ENCODE measurements at places on chromosomes 5 and 9.

DNA sequence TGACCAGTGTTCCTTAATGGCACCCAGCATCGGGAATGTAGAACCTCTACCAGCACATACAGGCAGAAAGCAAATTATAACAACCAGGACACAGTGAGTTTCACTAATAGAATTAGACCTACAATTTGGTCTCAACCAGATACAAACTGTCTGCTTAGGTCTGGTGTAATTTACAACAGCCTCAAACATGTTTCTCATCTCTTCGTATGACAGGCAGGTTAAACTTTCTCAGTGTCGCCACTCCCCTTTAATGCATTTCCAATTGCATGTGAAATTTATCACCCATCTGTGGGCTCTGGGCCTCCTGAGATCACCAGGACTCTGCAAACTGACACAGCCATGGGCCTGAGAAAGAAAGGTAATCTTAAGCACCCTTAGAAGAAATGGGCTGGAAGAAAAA, 218.7 kb downstream of the DCP2 start:
- no peak for DNase-seq

DNA sequence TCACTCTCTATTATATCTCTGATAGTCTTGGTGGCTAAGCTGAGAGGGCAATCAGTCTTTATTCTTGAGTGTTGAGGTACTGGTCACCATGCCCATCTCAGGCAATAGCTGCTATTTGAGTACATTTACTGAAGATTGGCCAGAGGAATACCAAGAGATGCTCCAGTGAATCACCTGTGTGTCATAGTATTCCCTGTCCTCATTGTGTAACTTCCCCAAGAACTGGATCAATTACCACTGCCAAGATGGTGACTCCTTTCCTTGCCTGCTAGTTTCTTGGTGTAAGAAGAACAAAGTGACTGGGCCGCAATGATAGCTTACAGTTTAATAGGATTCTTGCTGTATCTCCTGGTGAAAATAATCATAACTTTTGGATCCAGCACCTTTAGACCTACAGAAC, 418.7 kb upstream of the KIF2A start:
- DNase-seq = no peak

DNA sequence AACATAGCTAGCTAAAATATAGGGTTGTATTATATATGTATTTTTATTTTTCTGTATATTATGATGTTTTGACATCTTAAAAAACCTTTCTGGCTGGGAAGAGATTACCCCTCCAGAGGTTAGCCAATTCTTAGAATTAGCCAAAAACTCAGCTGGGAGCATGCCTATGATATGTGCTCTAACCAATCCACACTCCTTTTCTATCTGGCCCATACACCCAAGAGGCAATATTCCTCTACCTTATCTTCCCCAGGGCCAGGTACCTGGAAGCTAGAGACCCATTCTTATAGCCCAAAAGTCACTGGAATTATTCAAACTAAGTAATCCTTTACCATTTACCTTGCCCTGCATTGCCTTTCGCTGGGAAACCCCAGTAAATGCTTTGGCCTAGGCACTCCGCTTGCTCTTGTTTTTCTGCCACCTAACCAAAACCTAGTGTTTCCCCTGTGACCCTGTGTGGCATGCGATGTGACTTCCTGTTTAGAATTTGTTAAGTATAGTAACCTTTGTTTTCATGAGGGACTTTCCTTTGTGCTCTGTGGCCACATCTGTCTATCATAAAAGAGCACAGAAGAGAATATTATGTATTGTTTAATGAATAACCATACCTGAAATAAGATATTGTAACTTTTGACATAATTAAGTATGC, 37.4 kb downstream of the CSNK1G3 start:
- DNase-seq = peak; percentile 34

- no peak for DNase-seq
Measured at GRCh38 chr9:27189426-27189825, 80.4 kb downstream of the TEK start.

DNA sequence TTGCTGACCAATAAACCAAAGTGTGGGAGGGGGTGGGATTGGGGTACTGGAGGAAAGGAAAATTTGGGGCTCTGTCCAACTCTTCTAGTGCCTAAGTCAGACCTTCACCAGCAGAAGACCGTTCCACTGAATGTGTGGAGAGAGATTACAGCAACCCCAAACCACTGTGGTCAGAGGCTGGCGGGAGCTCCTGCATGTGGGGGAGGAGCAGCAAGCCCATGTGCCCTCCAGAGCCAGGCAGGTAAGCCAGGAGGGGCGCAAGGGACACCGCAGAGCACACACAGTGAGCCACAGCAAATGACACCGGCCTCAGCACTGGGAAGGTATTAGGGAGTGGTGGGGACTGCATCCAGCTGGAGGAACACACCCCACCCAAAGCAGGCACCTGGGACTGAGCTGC, 62.9 kb downstream of the SMIM23 start:
- no peak for DNase-seq
